ENCODE measurements at places on chromosomes 12 and 14. TPM values are rescaled to one million over a fixed set of nuclear protein-coding genes. Genes with fewer than 3 reads are reported as not detected.

GRCh38 chr14:31457665-31458659 lies 656 bp upstream of the DTD2 start:
- no peak for DNase-seq
- H3K27ac ChIP-seq: no peak overlapping the region
- no peaks in the 10 kb centered on the region for H3K36me3 ChIP-seq

GRCh38 chr14:24013654-24014514 lies 25.2 kb downstream of the DHRS4L2 start:
- H3K4me1 ChIP-seq: no peaks in the 10 kb centered on the region
- peak; percentile 30 for DNase-seq
- H3K4me3 ChIP-seq: no peak overlapping the region
- no peaks in the 10 kb centered on the region for H3K36me3 ChIP-seq
- no peak overlapping the region for H3K27ac ChIP-seq
- H3K27me3 ChIP-seq: no peaks in the 10 kb centered on the region

DNA sequence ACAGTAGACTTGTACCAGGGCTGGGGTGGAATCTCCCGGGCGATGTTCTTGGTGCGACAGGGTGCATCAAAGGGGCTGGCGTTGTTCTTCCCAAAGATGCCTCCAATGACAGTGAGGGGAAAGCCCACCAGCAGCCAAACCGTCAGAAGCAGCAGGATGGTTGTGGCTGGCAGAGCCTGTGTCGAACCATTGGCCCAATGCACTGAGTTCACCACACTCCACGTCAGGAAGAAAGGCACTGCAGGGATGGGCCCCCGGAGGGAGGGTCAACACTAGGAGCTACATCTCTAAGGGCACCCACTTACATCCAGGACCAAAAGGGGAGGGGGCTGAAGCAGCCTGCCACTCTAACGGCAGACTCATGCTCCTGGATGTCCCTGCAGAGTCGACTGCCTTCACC lies 1.8 kb upstream of the IPO4 start:
- H3K36me3 ChIP-seq: no peaks in the 10 kb centered on the region
- no peak for DNase-seq
- H3K4me1 ChIP-seq: peaks cover 5% of the 10 kb centered on the region

- no peaks in the 10 kb centered on the region for H3K36me3 ChIP-seq
- no peak overlapping the region for H3K4me3 ChIP-seq
- H3K27me3 ChIP-seq: no peaks in the 10 kb centered on the region
- DNase-seq: no peak
Measured at GRCh38 chr12:4856596-4856995, 53.1 kb upstream of the KCNA1 start.

DNA sequence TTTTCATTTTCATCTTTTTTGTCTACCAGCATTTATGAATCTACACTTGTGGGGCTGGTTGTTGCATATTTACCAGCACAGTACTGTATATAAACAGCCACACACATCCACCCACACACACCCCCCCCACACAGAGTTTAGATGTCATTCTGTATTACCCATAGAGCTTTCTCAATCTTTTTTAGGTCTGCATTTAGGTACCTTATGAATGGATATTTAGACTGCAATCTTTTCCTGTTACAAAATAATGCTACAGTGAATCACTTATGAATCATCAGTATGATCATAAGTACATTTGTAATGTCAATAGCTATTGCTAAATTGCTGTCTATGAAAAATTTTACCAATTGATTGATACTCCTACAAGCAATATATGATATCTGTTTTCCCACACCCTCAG lies 67.3 kb upstream of the STK38L start:
- H3K4me1 ChIP-seq: no peaks in the 10 kb centered on the region
- H3K27ac ChIP-seq: no peak overlapping the region
- H3K36me3 ChIP-seq: no peaks in the 10 kb centered on the region
- H3K4me3 ChIP-seq: no peak overlapping the region
- DNase-seq: no peak
- H3K27me3 ChIP-seq: no peaks in the 10 kb centered on the region

DNA sequence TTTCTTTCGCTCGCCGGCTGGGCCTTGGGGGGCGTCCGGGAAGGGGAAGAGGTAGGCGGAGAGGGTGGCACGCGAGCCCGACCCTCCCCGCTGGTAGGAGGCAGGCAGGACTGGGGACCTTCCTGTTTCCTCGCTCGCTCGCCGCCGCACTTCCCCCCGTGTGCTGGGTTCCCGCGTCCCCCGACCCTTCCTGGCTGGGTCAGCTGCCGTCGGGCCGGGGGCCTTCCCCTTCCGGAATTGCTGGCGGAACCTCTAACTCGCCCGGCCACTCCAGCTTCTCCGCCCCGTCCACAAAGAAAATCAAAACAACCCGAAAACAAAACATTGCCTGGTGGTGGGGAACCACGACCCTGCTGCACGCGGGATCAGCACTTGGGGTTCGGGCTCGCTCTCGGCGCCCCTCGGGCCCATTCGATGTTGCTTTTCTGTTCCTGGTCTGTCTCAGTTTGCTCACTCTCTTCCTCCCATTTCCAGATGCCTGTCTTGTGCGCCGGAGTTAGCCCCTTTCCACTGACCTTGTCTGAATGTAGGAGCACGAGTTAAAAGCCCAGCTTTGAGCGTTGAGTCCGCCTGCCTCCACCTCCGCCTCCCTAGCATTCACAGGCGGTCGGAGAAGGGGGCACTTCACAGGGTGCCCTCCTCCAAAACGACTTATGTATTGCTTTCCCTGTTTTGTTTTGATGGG lies 581 bp downstream of the PAPOLA start:
- H3K27me3 ChIP-seq: no peaks in the 10 kb centered on the region
- H3K4me3 ChIP-seq: peak overlapping the region; percentile 98
- DNase-seq: no peak
- H3K36me3 ChIP-seq: no peaks in the 10 kb centered on the region
- peak overlapping the region; percentile 88 for H3K27ac ChIP-seq
- H3K4me1 ChIP-seq: peaks cover 4% of the 10 kb centered on the region

Gene OLR1
- 12.3 TPM for total RNA-seq

Gene NTS
- total RNA-seq: 1.6 TPM

Gene KRT75
- total RNA-seq: 0.08 TPM
